Anterior cingulate cortex (tissue), 58 donors: ENCODE measurements at places on chromosomes 4 and X.

GRCh38 chr4:98148856-98149255, 5.6 kb upstream of the STPG2 start:
- no peak for DNase-seq

GRCh38 chr4:74262522-74262921, 45.7 kb upstream of the EPGN start:
- DNase-seq, result no peak

GRCh38 chr4:123248085-123248659, 148.4 kb upstream of the SPRY1 start:
- DNase-seq, result no peak

GRCh38 chr4:105186701-105187161, 40.1 kb downstream of the TET2 start:
- DNase-seq, result no peak

GRCh38 chr4:143558286-143558685, 44.8 kb downstream of the SMARCA5 start:
- DNase-seq, result no peak

GRCh38 chrX:26203561-26203960, 11.3 kb downstream of the MAGEB6 start:
- no peak for DNase-seq

- no peak for DNase-seq
These were observed 225.8 kb upstream of the SPRY1 start for GRCh38 chr4:123170843-123171242.

DNA sequence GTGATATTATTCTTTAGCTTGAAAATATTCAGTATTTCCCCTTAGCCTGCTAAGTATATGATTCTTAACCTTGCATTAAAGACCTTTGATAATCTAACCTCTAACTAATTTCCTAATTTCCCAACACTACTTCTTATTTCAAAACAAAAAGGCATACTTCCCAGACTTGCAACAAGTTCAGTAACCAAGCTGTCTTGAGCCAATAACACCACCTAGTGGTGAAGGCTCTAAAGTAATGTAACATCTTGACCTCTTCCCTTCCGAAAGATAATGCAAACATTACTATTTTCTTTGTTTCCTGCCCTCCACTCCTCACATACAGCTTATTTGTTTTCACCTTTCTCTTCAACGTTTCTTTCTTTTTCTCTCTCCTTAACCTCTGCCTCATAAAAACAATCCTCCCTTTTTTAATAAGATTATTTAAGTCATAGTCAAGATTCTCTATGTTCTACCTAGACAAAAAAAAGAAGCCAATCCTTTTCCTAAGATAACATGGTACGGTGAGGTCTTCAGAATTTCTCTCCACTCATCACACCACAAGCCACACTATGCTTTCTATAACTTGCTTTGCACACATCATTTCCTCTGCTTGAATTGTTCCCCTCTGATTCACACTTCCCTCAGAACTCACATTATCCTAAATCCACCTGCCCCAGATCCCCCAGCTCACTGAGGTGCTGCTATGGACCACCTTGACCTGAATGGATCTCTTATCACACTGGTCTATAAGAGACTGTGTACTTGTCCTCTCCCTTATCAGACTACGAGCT, 3.5 kb downstream of the FAT1 start:
- DNase-seq, result no peak

DNA sequence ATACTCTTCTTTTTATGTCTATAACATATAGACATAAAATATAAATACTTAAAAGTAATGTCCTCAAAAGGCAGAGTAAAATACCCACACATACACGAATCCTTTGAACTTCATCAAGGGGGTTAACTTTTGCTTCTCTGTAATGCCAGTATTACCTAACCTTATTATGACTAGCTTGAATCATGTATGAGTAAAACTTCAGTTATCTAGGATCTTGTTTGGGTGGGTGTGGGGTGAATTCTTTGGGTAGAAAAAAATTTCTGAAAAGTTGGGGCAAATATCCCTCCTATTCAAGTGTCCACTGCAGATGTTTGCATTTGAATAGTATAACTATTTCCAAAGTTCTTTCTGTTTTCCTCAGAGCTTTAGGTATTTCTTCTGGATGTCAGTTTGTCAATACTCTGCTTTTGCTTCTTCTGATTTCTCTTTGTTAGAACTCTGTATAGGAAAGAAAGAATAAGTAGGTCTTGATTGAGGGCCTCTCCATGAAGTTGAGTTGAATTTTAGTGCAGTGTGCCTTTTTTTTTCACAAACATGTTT, 173.8 kb downstream of the ADGRL3 start:
- no peak for DNase-seq

DNA sequence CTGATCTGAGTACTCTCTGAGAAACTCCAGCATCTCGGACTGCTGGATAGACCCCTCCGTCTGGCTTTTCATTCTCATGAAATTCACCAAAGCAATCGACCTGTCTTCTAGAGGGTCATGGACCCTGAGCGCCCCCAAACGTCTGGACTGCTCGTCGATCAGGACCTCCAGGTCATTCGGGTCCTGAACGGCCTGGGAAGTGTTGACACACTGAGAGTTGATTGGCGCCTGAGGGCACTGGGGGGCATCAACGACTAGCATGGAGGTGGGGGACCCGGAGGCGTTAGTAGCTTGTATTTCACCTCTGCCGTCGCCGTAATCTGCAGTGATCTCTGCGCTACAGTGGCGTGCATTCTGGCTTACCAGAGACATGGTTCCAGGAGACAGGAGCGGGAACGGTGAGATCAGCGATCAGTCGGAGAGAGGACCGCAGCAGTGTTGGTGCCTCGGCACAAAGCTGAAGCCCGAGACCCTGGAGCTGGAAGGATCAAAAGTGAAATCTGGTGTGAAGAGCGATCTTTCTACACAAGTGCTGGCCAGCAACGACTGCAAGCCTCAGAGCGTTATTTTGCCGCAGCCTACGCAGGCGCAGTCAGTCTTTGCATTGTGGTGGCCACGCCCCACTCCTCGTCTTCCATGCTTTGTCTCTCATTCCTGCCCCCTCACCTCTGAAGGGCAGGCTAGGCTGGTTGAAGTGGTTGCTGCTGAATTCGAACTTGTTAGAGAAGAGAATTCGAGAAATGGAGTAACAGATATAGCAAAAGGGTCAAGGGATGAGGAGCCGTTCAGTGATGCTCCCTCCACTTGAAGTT, at the start of gene MAGEE2:
Gene MAGEE2 (minus strand): TSS at position 575 of the 812 bp plus-strand sequence. CDS start 203 bp downstream, at position 372.
- no peak for DNase-seq

- no peak for DNase-seq
These were observed 17.4 kb downstream of the CD40LG start for GRCh38 chrX:136665258-136665900.

DNA sequence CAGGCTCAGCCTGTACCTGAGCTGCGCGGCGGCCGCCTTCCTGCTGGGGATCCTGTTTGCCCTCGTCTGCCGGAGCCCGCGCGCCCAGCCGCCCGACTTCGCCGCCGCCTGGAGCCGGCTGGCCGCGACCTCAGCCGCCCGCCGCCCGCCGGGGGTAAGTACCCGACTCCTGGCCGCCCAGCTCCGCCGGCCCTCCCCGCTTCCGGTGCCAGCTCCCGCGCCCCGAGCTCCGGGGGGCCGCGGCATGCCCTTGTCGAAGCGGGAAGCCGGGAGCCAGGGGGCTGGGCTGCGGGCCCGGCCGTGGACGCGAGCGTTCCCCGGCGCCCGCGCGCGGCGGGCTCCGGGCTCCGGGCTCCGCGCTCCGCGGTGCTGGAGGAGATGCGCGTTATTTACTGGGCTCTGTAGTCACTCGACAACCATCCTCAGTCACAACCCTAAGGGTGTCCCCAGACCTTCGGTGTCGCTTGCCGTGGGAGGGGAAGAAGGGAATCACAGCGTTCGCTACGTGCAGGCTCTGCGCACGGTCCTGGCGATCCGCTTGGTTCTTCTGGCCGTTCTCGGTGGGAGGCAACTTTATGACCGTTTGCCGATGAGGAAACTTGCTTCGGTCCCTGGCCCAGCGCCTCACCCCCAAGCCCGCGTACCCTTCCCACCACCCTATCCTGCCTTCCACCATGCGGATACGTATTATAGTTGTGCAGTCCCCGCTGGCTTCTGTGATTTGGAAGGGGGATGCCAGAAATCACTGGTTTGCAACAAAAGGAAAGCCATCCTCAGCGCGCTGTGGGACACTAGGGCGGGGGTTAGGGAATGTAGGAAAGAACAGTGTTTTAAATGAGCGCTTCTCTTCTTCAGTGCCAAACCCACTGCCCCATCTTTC, 944 bp downstream of the SNX25 start:
- peak; percentile 17 for DNase-seq
